ENCODE measurements at places on chromosomes 2 and 18. TPM values are rescaled to one million over a fixed set of nuclear protein-coding genes. Genes with fewer than 3 reads are reported as not detected.

Gene ANKRD30BL
- total RNA-seq, result not detected

GRCh38 chr2:62265106-62265505 lies 69.2 kb downstream of the B3GNT2 start:
- DNase-seq, result no peak

- peak; percentile 31 for DNase-seq
Measured at GRCh38 chr2:69914950-69915945, at the start of gene MXD1. Gene MXD1, plus strand, starts transcription at chr2:69915109. Its CDS starts 222 bp downstream, at chr2:69915331.

DNA sequence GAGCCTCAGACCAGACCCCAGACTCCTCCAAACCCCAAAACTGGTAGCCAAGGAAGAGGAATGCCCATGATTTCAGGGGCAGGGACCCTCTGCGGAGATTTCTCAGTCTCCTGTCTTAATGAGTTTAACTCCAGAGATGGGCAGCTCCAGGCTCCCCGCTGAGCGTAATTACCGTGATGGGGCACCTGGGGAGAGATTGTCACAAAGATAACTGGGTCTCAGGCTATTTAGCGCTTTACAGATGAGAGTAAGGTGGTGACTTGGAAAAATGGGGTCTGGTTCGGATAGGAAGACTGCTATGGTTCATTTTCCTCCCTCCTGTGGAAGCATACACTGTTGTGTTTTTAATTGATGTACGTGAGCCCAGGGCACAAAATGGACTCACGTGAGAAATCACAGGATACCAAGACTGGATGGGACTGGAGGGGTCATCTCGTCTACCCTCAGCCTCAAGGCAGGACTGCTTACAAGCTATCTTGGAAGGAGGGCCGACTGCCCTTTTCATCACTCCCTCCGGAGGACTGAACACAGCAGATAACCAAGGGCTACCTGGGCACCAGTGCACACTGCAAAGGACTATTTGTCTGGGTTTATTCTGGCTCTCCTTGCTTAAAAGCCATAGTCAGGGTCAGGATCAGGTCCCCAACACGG lies 427.8 kb downstream of the ZNF521 start:
- no peak for DNase-seq

DNA sequence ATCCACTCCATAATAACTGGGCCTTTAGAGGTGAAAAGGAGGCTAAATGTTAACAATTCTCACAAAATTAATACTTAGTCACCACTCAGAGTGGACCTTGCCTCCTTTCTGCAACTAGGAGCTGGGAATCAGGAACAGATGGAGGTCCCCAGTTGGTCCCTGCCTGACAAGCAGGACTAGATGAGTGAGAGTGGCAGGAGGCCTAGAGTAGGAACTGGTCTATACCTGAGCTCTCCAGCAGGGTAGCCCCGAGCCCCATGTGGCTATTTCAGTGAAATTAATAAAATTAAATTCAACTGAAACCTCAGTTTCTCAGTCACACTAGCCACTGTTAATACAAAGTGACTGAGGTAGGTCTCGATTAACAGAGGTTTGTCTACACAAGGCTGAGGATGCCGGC lies 150.5 kb downstream of the MYO5B start:
- no peak for DNase-seq
